ENCODE measurements at places on chromosomes 13 and 19.

GRCh38 chr13:113413898-113414282, 39.4 kb downstream of the ADPRHL1 start:
- no peak for DNase-seq

GRCh38 chr13:49841964-49842363, 49.5 kb upstream of the KPNA3 start:
- no peak for DNase-seq

DNA sequence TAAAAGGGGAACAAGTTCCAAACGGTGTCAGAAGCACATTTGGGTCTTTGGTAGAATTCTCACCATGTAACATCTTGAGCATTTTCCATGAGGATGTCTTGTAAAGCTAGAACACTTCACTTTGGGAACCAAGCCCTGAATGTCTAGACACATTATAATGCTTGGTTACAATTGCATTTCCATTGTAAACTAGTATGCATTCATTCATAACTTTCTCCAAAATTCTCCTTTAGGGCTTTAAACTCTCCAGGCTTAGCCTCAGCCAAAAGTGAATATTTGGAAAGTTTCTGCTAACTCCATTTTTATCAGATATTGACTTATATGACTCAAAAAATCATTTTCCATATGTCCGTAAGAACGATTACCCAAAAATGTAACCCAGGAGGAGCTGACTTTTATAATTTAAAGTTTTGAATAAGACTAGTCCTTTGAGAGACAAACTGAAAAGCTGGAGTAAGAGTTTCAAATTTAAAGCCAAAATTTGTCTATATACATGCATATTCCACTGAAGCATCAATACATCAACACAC, 1170.4 kb downstream of the EFNB2 start:
- DNase-seq = no peak

DNA sequence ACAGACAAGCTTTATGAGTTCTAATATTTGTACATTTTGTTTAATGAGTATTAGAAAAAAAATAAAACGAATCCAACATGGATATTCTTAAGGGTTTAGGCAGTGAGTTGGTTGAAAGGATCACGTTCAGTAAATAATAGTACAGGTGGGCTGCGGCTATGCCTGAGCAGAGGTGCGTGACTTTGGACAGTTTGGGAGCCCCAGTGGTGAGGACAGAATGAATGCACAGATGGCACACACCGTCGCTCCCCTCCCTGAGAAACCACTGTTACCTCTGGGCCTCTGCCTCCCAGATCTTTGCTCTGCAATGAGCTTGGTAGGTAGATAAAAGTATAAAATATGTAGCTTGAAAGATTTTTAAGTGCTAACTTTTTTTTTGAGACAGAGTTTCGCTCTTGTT, 153.3 kb downstream of the SIPA1L3 start:
- DNase-seq = no peak

DNA sequence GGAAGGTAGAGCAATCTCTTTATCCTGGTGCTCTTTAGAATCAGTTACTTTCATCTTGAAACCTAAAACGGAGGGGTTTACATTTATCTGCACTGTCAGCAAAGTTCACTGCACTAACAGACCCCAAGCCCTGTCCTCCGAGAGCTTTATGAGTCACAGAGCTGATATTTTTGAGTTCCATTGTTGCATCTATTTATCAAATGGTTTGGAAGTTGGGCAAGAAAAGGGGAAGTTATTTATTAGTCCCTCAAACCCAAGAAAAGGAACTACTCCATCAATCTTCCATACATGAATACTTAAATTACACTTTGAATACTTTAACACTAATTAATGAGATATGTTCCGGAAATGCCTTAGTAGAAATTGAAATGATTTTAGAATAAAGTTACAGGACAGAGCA, 55.5 kb downstream of the EDNRB start:
- no peak for DNase-seq

GRCh38 chr13:30880151-30880855, 25.8 kb upstream of the MEDAG start:
- no peak for DNase-seq

- DNase-seq = no peak
Measured at GRCh38 chr19:51012661-51013190, 6.8 kb downstream of the KLK10 start.

DNA sequence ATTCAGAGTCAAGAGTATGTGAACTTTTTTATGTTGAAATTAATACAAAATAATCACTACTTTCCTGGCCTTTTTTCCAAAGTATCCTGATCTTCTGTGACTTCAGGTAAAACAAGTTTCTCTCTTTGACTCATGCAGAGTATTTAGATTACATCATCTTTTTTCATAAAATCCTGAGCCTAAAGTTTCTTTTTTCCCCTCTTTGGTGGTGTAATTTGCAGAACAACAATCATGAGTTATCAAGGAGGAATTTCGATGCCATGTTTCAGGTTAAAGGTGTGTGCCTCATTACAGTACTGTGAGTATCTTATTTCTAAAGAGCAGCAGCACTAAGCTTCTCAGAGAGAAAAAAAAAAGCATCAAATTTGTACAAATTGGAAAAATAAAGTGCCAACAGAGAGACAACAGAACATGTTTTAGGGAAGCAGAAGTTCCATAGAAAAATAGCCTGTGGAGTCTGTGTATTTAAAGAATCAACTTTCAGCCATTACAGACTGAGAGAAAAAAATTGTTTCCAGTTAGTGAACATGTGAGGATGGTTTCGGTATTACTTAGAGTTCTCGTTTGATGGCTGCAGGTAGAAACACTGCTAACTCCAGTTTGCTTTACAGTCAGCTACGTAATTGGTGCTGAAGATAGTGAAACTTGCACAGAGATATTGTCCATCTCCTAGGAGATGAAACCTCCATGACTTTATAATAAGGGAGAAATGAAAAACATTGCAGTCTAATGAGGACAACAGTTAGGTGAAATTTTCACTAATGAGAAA, 78.1 kb upstream of the PCDH9 start:
- DNase-seq = no peak

GRCh38 chr13:29472332-29472961, 123.0 kb downstream of the SLC7A1 start:
- DNase-seq = no peak

DNA sequence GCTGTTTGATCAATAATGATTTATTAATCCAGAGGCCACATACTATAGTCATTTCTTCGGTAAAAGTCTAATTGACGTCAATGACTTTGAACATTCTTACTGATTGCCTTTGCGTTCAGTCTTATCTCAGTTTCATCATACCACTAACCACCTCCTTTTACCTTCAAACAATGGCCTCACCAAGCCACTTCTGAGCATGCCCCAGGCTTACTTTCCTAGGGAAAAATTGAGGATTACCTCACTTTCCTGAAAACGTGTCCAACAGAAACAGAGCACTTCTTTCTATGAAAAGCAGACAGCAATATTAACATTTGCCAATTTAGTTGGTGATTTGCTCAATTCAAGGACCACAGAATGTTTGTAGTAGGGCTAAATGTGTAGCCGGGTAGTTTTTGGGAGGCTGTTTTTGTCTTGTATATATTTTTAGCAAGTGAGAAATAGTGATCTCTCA, 157.6 kb downstream of the KLF5 start:
- DNase-seq = no peak

DNA sequence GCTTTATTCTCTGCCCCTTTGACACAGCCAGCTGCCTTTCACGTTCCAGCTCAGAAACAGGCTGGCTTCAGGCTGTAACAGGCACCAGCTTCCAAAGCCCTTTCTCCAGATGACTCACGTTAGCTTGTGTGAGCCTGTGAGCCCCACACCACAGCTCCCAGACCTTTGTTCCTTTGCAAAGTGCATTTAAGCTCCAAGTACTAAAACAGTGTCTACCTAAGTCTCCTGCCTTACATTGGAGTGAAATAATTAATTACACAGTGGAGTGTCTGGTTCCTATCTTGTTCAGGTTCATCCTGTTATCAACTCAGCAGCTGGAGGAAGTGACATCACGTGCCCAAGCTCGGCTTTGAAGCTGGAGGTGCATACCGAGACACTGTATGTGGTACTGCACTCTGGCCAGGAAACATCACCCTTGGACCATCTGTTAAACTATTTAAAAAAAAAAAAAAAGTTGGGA, 475.8 kb downstream of the FOXO1 start:
- no peak for DNase-seq

DNA sequence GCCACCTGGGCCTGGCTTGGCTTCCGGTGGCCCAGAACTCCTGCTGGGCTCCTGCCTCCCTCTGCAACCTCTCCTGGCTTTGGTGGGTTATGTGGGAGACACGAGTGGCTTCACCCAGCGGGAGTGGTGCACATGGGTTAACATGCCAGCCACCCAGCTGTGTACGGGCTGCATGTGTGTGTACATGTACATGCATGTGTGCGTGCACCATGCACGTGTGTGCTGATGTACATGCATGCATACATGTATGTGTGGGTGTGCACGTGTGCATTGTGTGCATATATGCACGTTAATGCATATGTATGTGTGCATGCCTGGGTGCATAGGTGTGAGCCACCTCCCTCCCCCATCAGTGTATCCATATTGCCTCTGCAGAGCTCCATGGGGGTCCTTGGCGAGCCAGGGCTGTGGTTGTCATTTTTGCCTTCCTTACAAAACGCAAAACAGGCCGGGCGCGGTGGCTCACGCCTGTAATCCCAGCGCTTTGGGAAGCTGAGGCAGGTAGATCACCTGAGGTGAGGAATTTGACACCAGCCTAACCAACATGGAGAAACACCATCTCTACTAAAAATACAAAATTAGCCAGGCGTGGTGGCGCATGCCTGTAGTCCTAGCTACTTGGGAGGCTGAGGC, 12.5 kb downstream of the GNA11 start:
- DNase-seq = no peak

DNA sequence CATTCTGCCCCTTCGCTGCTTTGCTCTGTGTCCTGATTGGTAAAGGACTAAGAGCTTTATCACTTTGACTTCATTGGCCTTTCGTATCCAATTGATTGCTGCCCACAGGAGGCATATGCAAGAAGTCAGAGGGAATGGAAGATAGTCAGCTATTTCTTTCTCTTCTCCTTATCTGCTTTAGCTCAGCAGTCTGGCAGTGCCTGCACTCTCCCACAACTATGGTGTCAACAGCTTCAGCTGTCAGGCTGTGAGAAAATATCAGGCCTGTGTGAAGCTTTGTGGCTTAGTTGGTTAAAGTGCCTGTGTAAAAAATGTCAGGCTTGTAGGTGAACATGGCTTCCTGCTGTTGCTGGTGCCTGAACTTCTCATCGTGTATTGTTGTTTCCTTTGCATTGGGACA, 243.0 kb downstream of the PCDH17 start:
- DNase-seq = no peak

GRCh38 chr19:45172173-45172572, 5.9 kb downstream of the TRAPPC6A start:
- DNase-seq = no peak

- no peak for DNase-seq
Measured at GRCh38 chr13:41048640-41049039, 12.7 kb upstream of the WBP4 start.

- no peak for DNase-seq
Measured at GRCh38 chr19:8592231-8593009, 15.2 kb upstream of the MYO1F start.

GRCh38 chr19:18340990-18341868, 831 bp downstream of the PGPEP1 start:
- DNase-seq = no peak

- no peak for DNase-seq
Measured at GRCh38 chr13:78393286-78394142, 209.8 kb downstream of the POU4F1 start.

- no peak for DNase-seq
Measured at GRCh38 chr13:39955560-39955959, 300.1 kb downstream of the COG6 start.

DNA sequence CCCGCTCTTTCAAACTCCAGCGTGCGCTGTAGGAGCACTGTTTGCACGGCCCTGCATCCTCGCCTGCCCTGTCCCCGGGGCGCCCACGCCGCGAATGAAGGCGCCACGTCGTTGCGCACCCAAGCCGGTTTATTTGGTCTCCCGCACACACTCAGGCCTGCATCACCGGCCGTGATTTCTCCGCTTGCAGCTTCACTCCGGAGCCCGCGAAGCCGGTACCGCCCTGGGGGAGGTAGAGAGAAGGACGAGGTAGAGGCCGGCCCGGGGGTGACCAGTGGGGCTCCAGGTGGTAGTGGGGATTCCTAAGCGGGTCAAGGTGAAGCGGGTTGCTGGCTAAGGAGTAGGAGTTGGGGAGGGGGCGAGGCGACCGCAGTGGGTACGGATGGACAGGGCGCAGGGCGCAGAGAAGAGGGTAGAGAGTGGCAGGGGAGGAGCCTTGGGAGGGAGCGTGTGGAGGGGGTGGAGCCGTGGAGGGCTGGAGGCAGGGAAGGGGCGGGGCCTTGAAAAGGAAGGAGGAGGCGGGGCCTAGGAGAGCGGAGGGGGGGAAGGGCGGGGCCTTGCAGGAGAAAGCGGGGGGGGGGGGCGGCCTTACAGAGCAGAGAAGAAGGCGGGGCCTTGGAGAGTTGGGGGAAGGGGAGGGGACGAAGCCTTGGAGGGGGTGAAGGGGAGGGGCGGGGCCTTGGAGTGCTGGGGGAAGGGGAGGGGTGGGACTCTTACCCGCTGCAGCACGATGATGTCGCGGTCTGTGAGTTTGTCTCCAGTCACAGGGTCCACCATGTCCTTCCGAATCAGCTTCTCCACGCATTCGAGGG, 24.6 kb downstream of the NOSIP start:
- DNase-seq = no peak

DNA sequence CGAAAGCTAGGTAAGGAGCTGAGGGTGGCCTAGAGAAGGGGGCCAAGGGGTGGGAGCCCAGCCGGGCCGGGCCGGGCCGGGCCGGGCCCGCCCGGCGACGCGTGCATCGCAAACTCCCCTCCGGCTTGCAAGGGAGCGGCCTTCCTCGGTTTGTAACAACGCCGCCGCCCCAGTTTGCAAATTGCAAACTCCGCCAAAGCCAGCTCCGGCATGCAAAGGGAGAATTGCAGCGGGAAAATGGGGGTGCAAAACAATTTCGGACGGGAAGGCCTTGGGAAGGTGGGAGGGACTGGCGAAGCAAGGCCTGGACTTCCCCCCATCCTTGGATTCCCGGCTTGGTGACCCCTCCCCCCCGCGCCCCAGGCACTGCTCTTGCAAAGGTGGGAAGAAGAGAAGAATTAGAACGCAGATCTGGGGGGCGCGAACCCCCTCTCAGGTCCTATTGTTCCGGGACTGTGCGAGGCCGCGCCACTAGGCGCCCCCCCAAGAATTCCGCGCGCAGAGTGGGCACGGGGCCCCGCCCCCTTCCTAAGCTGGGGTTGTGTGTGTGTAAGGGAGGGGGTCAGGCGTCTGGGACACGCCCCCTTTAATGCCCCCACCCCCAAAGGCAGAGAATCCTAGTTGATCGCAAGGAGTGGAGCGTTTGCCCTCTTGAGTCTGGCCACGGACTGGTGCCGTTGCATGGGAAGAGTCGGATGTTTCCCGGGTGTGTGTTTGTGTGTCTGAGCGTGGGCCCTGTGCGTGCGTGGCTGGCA, 926 bp downstream of the PRR12 start:
- DNase-seq = no peak

GRCh38 chr13:98719527-98720250, 32.8 kb downstream of the SLC15A1 start:
- no peak for DNase-seq

DNA sequence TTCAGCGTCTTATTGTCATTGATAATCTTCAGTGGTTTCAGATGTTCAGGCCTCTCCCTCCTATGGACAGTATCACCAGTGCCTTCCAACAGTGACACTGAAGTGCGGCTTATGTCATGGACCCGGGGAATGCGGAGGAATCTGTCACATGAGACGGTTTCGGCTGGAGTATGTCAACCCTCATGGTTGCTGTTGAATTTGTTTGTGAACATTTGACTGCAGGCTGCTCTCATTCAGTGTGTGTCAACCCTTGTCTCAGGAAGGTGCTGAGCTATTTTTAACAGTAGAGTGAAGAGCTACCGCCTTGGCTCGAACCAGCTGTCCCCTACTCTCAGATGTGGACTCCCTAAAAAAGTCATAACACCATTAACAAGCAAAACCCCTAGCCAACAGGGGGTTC, 138.8 kb upstream of the RNF113B start:
- DNase-seq = no peak

Data from SIG-M5 (cell line).